ENCODE measurements at places on chromosomes 5 and 9. TPM values are rescaled to one million over a fixed set of nuclear protein-coding genes. Genes with fewer than 3 reads are reported as not detected.

DNA sequence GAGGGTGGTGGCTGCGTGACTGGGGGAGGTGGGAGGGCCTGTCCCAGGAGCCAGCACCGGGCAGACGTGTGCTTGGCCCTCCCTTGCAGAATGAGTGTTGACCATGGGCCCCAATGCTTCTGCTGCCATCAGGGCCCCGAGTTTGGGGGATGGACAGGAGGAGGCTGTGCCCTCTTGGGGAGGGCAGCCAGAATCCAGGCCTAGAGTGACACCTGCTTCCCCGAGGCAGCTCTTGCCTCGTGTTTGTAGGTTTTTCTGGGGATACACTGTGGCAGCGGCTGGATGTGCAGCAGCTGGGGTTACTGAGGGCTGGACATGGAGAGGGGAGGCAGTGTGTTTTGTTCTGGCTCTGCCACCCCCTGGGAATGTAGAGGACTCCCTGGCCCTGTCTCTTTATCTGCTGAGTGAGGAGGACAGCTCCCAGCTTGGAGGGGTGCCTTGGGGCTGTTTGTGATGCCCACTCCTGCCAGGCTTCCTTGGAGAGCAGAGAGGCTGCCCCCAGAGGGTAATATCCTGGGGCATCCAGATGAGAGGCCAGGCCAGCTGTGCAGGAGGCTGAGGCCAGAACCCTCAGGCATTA, 22.7 kb downstream of the WNK2 start:
- no peaks in the 10 kb centered on the region for H3K36me3 ChIP-seq
- peak overlapping the region; percentile 42 for H3K27ac ChIP-seq
- H3K27me3 ChIP-seq: no peaks in the 10 kb centered on the region
- H3K4me3 ChIP-seq: no peak overlapping the region
- DNase-seq: peak; percentile 48

- H3K36me3 ChIP-seq: no peaks in the 10 kb centered on the region
- H3K27me3 ChIP-seq: no peaks in the 10 kb centered on the region
- H3K4me3 ChIP-seq: no peak overlapping the region
- H3K4me1 ChIP-seq: no peaks in the 10 kb centered on the region
These were observed 384.6 kb upstream of the SLC30A5 start for GRCh38 chr5:68709239-68709638.

- H3K36me3 ChIP-seq: no peaks in the 10 kb centered on the region
- H3K4me1 ChIP-seq: no peaks in the 10 kb centered on the region
- no peaks in the 10 kb centered on the region for H3K27me3 ChIP-seq
- H3K4me3 ChIP-seq: no peak overlapping the region
- no peak overlapping the region for H3K27ac ChIP-seq
These were observed 27.7 kb upstream of the MEIKIN start for GRCh38 chr5:131973089-131973712.

Gene TAF7
- 80.0 TPM for total RNA-seq

Gene SPARC
- 47.6 TPM for total RNA-seq

Gene RLN2
- not detected for total RNA-seq

Gene NR4A3
- total RNA-seq: 2.5 TPM

Gene TRAF1
- total RNA-seq: 3.3 TPM

Measured in Peyer's patch (tissue), 4 donors.